ENCODE measurements at places on chromosomes 1 and 21. TPM values are rescaled to one million over a fixed set of nuclear protein-coding genes. Genes with fewer than 3 reads are reported as not detected.

GRCh38 chr1:36377791-36378492, 7.8 kb downstream of the STK40 start:
- H3K36me3 ChIP-seq, result no peaks in the 10 kb centered on the region
- no peak overlapping the region for H3K27ac ChIP-seq
- no peaks in the 10 kb centered on the region for H3K27me3 ChIP-seq
- DNase-seq, result no peak
- H3K4me1 ChIP-seq, result peaks cover 35% of the 10 kb centered on the region

DNA sequence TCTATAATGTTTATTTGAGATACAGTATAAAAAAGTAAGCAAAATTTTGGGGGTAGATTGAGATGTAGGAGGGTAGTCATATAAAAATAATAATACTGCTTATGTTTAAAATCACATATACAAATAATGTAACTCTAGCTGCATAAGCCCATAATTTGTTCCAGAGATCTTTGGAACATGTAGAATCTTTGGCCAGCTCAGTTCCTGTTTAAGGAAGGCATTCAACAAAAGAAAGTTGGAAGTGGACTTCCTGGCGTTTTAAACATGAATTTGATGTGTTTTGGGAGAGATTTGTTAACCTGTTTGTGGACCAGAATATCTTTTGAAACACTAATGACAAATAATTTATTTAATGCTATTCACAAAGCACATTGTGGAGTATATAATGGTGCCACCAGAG, 27.7 kb downstream of the GIPC2 start:
- H3K27me3 ChIP-seq, result no peaks in the 10 kb centered on the region
- no peak overlapping the region for H3K4me3 ChIP-seq
- H3K27ac ChIP-seq, result no peak overlapping the region
- H3K36me3 ChIP-seq, result no peaks in the 10 kb centered on the region
- H3K4me1 ChIP-seq, result peaks cover 13% of the 10 kb centered on the region

DNA sequence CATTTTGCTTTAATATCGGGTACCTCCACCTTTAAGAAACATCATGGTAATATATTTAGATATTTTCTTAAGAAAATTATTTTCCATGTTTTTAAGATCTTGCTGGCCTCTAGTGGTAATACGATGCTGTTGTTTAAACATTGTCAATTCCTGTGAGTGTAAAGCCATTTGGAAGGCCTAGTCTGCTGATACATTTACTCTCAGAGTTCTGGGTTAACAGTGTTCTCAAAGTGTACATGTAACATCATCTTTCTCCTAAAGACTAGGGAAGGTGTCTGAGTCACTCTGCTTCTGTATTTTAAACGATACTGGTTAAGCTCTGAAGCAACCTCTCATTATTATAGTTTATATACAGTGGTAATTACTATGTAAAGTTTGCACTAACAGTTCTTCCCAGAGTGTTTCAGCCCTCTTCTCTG, 189.1 kb downstream of the RASAL2 start:
- no peak overlapping the region for H3K4me3 ChIP-seq
- H3K27ac ChIP-seq, result no peak overlapping the region

GRCh38 chr1:66930823-66931174, 6.0 kb downstream of the MIER1 start:
- no peaks in the 10 kb centered on the region for H3K4me1 ChIP-seq
- peak overlapping the region; percentile 80 for H3K4me3 ChIP-seq
- no peaks in the 10 kb centered on the region for H3K36me3 ChIP-seq
- H3K27ac ChIP-seq, result peak overlapping the region; percentile 95

GRCh38 chr1:23619299-23620188, 60.2 kb upstream of the ID3 start:
- H3K27ac ChIP-seq, result peak overlapping the region; percentile 86
- no peaks in the 10 kb centered on the region for H3K27me3 ChIP-seq
- DNase-seq, result peak; percentile 87
- H3K36me3 ChIP-seq, result no peaks in the 10 kb centered on the region
- peaks cover 14% of the 10 kb centered on the region for H3K4me1 ChIP-seq
- H3K4me3 ChIP-seq, result peak overlapping the region; percentile 39

- DNase-seq, result no peak
- H3K4me3 ChIP-seq, result no peak overlapping the region
- H3K36me3 ChIP-seq, result no peaks in the 10 kb centered on the region
- H3K27me3 ChIP-seq, result no peaks in the 10 kb centered on the region
These were observed 24.8 kb downstream of the CSF1 start for GRCh38 chr1:109935451-109935900.

DNA sequence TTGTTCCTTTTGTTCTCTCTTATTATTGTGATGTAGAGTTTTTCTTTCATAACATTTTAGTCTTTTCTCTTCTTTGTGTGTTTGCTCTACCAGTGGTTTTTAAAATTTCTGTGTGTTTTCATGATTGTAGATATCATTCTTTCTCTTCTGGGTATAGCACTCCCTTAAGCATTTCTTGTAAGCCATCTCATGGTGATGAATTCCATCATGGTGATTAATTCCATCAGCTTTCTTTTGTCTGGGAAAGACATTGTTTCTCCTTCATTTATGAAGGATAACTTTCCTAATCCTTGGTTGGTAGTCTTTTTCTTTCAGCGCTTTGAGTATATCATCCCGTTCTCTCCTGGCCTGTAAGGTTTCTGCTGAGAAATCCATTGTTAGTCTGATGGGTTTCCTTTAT, 22.7 kb downstream of the CD55 start:
- no peak for DNase-seq
- no peak overlapping the region for H3K4me3 ChIP-seq
- H3K4me1 ChIP-seq, result no peaks in the 10 kb centered on the region
- H3K27ac ChIP-seq, result no peak overlapping the region

GRCh38 chr1:7584643-7585042, 186.5 kb upstream of the VAMP3 start:
- DNase-seq, result peak; percentile 34
- no peaks in the 10 kb centered on the region for H3K4me1 ChIP-seq

DNA sequence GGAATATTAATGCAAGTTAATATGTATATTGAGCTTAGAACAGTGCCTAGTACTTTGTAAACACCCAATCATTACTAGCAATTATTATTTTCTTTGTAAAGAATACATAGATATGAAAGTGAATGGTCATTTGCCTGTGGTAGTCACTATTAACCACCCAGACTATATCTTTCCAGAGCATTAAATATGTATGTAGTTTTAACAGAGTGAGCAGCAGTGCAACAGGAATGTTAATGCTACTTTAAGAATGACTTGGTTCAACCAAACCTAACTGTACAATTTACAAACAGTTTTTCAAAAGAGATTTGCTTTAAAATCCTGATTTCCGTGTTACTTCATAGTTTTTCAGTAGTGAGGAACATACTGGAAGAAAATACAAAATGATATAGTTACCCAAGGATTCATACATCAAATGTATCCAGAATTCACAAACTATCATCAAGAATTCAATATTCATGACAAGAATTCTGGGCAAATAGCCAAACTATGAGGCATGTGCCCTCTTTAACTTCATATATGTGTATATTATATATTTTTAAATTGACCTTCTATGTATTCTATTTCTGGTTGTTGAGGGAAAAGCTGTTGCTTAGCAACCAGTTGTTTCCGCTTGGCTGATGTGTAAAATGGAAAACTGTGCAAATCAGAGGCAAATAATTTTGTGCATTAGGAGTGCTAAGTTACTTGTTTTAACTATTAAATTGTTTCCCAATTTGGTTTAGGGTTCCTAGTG, 34.9 kb upstream of the IVNS1ABP start:
- no peak overlapping the region for H3K27ac ChIP-seq
- H3K4me1 ChIP-seq, result no peaks in the 10 kb centered on the region
- no peaks in the 10 kb centered on the region for H3K27me3 ChIP-seq
- no peaks in the 10 kb centered on the region for H3K36me3 ChIP-seq
- DNase-seq, result no peak

DNA sequence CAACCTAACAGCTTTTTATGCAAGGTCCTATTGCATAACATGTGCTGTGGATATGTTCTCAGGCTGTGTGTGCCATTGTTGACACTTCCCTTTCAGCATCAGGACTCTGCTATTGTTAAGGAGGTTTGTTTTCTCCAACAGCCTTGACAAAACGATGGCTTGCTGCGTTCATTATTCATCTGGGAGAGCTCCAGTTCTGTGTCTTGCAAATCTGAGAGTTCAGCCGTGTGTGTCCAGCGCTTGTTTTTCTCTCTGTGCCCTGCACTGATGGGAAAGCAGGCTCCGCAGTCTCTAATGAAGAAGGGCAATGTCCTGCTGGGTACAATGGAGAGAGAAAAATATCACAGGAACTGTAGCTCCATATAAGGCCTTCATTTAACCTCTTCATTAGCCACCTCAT, 63.7 kb downstream of the CLDN17 start:
- DNase-seq, result no peak
- H3K4me1 ChIP-seq, result no peaks in the 10 kb centered on the region
- H3K36me3 ChIP-seq, result no peaks in the 10 kb centered on the region
- no peaks in the 10 kb centered on the region for H3K27me3 ChIP-seq
- H3K27ac ChIP-seq, result no peak overlapping the region

DNA sequence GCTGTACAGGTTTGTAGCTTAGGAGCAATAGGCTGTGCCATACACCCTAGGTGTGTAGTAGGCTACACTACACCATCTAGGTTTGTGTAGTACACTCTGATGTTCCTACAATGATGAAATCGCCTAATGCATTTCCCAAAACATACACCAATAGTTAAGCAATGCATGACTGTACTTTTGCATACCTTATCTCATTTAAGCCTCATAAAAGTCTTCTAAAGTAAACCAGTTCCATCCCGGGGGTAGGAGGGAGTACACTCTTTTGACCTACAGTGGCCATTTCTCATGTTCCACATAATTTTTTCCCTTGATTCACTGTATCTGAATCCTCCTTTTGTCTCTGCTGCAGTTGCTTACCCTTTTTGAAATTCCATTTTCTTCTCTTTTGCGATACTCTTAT, 12.2 kb downstream of the TRMT13 start:
- peaks cover 4% of the 10 kb centered on the region for H3K4me1 ChIP-seq
- DNase-seq, result no peak
- H3K27ac ChIP-seq, result no peak overlapping the region
- H3K27me3 ChIP-seq, result no peaks in the 10 kb centered on the region
- H3K4me3 ChIP-seq, result no peak overlapping the region

DNA sequence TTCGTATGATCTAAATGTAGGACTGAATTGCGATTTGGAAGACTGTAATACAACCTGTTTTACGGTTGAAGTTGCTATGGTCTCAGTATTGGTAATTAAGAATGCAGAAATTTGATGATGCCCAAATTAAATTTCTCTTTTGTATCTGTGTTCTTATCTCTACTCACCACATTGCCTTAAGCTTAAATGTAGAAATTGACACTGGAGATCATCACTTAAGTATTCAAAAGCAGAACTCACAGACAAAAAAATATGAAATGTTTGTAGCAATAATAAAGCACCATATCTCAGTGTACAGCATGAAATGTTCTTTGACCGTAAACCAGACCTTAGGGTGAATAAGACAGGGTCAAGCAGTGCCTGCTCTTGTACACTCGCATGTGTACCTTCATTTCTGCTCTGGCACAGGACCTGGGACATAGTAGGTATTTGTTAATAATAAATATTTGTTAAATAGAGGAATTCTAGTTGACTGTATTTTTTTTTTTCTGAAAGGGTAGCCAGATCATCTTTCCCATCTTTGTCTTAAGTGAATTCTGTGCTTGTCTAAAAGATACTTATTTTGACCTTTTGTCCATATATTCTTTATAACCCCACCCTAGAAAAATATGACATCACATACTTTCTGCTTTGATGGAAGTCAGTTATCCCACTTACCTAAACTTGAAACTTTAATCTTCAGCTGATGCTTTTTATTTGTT, 1.5 kb downstream of the CDC7 start:
- no peaks in the 10 kb centered on the region for H3K36me3 ChIP-seq
- no peak for DNase-seq
- H3K4me3 ChIP-seq, result no peak overlapping the region
- H3K4me1 ChIP-seq, result peaks cover 11% of the 10 kb centered on the region
- no peak overlapping the region for H3K27ac ChIP-seq

- H3K4me3 ChIP-seq, result no peak overlapping the region
- H3K36me3 ChIP-seq, result no peaks in the 10 kb centered on the region
- no peak overlapping the region for H3K27ac ChIP-seq
- no peaks in the 10 kb centered on the region for H3K27me3 ChIP-seq
- no peaks in the 10 kb centered on the region for H3K4me1 ChIP-seq
These were observed 20.5 kb downstream of the PRDM15 start for GRCh38 chr21:41858466-41859296.

The TMEM269 gene
- not detected for total RNA-seq

GRCh38 chr1:202248861-202249260, 55.3 kb downstream of the LGR6 start:
- no peak overlapping the region for H3K4me3 ChIP-seq
- H3K4me1 ChIP-seq, result no peaks in the 10 kb centered on the region
- no peak for DNase-seq

DNA sequence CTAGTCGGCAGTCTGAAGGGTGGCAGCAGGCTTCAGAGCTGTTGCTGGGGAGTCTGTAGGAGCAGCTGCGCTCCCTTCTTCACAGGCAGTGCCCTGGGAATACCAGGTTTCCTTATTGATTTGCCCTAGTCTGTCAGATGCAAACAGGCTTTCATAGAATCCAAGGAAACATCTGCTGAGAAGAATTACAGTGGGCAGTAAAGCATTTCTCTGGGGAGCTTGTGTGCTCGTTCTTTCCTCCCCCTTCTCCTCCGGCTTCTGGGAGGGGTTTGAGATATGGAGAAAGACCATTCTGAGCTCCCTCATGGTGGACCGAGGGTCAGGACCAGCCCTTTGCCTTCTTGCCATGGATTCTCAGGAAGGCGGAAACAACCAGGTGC, 25.4 kb upstream of the PARP1 start:
- no peak overlapping the region for H3K4me3 ChIP-seq
- H3K4me1 ChIP-seq, result no peaks in the 10 kb centered on the region
- no peaks in the 10 kb centered on the region for H3K36me3 ChIP-seq
- no peak for DNase-seq
- H3K27ac ChIP-seq, result no peak overlapping the region

DNA sequence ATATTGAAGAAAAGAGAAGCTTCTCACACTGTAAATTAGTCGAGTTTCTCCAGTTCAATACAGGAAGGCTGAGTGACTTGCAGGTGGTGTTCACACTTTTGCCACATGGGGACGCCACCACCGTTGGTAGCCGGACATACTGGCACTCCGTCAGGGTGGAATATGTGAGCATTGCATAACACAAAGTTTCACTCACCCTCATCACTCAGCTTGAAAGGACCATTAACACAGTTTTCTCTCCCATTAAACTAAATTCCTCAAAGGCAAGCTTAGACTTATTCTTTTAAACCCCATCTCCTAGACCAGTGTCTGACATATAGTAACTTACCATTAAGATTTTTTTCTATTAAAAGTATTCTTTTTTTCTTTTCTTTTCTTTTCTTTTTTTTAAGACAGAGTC, 105.3 kb upstream of the SERBP1 start:
- no peaks in the 10 kb centered on the region for H3K36me3 ChIP-seq
- DNase-seq, result peak; percentile 88
- H3K27ac ChIP-seq, result no peak overlapping the region
- H3K27me3 ChIP-seq, result no peaks in the 10 kb centered on the region
- no peak overlapping the region for H3K4me3 ChIP-seq
- peaks cover 16% of the 10 kb centered on the region for H3K4me1 ChIP-seq

DNA sequence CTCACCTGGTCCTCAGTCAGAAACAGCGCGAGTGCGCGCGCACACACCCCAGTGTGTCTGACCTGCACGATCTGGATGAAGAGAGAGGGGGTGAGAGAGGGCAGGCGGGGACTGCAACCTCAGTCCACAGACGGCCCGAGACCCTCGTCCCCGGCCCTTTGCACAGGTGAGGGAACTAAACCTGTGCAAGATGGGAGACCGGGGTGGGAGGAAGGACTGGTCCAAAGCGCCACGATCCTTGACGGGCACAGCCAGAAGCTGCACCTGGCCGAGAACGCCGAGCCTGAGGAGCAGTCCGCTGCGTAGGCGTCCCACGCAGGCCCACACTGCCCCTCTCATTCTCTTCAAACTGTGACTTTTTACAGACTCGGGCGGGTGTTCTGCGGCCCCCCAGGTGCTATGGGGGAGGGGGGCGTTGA, 519 bp upstream of the IQCC start:
- H3K4me3 ChIP-seq, result peak overlapping the region; percentile 56
- peaks cover 20% of the 10 kb centered on the region for H3K4me1 ChIP-seq
- peak overlapping the region; percentile 58 for H3K27ac ChIP-seq
- DNase-seq, result no peak

Data from Peyer's patch (tissue), 4 donors.